Esophagus squamous epithelium (tissue), 5 donors: ENCODE measurements at places on chromosomes 4 and X.

- no peak for DNase-seq
Observed at GRCh38 chr4:55159851-55160250, 34.5 kb upstream of the KDR start.

- no peak for DNase-seq
Observed at GRCh38 chr4:184548648-184549341, 74.4 kb upstream of the IRF2 start.

DNA sequence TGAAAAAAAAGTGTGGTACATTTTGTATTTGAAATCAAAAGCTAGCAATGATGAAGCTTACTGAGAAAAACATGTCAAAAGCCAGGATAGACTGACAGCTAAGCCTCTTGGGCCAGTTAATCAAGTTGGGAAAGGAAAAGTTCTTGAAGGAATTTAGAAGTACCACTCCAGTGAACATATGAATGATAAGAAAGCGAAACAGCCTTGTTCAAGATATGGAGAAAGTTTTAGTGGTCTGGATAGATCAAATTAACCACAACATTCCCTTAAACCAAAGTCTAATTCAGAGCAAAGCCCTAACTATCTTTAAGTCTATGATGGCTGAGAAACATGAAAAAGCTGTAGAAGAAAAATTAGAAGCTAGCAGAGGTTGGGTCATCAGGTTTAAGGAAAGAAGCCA is 268.3 kb downstream of the PDHA2 start:
- no peak for DNase-seq

DNA sequence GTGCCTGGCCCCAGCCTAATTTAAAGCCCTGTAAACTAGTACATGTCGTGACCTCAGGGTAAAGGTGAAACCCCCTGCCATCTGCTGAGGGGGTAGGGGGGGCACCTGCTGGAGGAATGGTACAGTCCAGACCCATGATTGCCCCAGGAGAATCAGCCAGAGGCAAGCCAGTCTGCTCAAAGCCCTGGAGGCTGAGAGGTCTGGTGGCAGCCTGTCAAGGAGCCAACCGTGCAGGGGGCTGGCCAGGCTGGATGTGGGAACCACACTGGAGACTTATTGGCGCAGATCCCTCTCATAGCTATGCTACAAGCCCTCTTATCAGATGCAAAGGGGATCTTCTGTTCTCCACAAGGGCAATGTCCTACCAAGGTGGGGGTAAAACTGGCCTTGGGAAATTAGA is 31.4 kb upstream of the PJA1 start:
- DNase-seq: no peak

DNA sequence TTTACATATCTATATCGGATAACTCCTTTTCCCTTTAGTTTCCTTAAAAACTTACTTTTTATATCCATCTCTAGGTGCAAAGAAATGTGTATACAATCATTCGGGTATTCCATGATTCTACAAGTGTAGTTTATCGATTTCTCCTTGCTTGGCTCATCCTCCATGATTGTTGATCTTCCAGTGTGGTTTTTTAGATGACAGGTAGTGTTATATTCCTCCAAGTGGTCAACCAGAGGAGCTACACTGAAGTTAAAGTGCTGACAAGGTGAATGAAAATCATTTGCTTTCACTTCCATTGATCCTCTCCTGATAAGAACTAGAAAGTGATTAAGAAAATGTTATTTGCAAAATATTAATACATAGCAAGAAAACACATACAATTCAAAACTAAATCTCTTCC is 38.5 kb downstream of the TMEM156 start:
- DNase-seq: no peak

- DNase-seq: no peak
Observed at GRCh38 chr4:168380290-168380689, 61.7 kb upstream of the DDX60 start.

GRCh38 chrX:10577853-10578252 is 42.5 kb downstream of the MID1 start:
- no peak for DNase-seq

DNA sequence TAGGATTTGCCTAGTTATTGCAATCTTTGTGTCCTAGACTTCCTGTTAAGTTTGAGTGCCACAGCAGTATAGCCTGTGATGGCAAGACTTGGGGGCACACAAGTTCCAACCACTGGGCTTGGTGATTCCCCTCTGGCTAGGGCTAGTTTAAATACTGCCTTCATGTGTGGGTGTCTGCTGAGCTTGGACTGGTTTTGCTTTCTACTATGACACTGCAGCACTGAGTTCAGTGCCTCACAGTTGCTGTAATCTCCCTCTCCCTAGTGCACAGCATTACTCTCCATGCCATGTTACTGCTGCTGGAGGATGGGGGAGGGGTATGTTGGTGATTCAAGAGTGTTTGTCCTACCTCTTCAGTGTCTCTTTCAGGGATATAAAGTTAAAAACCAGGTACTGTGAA is 379.6 kb downstream of the IL15 start:
- DNase-seq: no peak

GRCh38 chr4:22869235-22869634 is 176.5 kb downstream of the GBA3 start:
- no peak for DNase-seq

DNA sequence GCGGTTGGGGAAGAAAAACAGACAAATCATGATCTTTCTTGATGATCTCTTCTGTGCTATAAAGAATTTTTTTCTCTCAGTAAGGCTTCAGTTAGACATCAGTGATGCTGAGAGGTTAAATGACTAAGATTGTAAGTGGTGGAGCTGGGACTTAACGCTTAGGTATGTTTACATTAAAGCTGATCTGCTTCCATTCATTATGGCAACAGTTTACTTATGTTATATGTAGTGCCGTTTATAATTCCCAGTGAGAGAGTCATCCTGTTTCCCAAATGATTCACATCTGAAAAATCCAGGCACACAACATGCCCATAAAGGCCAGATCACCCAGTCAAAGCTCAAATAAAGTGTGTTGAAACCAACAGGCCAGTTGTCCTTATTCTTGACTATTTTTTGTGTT is 50.1 kb downstream of the CENPVL3 start:
- DNase-seq: no peak

- no peak for DNase-seq
Observed at GRCh38 chrX:76029385-76029784, 143.5 kb upstream of the PBDC1 start.

DNA sequence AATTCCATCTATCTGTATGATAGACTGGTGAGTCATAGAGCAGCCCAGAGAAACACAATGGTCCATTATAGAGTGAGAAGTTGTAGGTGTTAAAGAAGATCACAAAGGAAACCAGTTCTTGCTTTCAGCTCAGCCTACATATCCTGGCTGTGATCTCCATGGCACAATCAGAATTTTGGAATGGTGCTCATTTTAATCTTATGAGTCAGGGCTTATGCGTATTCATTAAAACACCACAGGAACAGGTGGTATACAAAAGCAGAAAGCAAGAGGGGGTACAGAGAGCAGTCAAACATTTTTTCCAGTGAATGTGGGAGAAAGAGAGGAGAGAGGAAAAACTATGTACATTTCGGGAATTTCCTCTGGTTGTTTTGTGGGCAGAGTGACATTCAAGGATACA is 126.9 kb downstream of the MFAP3L start:
- no peak for DNase-seq

- DNase-seq: no peak
Observed at GRCh38 chrX:19237901-19238300, 105.8 kb upstream of the PDHA1 start.

DNA sequence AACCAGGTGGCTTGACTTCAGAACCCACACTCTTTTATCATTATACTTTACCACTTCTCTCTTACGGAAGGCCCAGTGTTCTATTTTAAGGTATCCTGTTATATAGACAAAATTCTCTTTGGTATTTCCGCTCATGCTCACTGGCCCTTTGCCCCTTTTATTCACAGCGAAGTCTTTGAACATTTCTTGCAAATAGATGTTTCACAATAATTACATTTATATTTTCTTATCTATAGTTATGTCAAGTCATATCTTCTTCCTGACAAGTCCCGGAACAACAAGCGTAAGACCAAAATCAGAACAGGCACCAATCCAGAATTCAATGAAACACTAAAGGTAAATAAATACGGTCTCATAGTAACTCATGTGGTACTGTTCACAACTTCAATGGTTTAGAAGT is 102.0 kb downstream of the SYTL5 start:
- no peak for DNase-seq

GRCh38 chr4:8698341-8699062 is 105.9 kb downstream of the CPZ start:
- DNase-seq: no peak

DNA sequence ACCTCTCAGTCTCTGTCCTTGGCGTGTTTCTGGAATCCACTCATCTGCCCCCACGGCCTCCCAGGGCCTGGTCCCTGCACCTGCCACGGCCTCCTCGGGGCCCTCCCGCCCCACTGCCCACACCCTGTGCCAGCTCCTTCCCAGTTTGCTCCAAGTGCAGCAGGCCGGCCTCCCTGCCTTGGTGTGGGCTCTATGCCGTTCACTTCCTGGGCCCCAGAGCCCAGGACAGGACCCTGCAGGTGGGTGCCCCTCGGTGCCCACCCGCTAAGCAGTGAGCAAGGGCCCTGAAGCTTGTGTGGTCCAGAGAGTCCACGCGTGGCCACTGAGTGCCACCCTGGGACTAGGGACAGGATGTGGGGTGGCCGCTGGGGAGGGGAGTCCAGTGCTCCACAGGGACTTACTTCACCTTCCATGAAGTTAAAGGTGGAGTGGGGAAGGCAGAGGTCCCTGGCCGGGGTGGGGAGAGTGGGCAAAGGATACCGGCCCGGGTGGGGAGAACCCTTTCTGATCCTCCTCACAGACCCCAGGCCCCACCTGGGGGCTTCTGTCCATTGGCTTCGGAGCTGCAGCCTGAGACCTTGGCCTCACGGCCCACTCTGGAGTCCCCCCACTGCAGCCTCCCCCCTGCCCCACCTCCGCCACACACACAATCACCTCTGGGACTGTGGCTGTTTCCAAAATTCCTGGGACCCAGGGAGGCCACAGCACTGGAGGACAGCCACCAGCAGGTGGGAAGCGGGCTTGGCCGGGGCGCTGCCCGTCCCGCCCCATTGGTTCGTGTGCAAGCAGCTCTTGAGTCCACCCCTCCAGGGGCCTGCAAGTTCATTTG is 60.0 kb upstream of the NKX1-1 start:
- DNase-seq: no peak

- no peak for DNase-seq
Observed at GRCh38 chrX:625137-625691, 5.4 kb upstream of the SHOX start.

GRCh38 chrX:54208531-54208930 is 25.5 kb upstream of the FAM120C start:
- no peak for DNase-seq

DNA sequence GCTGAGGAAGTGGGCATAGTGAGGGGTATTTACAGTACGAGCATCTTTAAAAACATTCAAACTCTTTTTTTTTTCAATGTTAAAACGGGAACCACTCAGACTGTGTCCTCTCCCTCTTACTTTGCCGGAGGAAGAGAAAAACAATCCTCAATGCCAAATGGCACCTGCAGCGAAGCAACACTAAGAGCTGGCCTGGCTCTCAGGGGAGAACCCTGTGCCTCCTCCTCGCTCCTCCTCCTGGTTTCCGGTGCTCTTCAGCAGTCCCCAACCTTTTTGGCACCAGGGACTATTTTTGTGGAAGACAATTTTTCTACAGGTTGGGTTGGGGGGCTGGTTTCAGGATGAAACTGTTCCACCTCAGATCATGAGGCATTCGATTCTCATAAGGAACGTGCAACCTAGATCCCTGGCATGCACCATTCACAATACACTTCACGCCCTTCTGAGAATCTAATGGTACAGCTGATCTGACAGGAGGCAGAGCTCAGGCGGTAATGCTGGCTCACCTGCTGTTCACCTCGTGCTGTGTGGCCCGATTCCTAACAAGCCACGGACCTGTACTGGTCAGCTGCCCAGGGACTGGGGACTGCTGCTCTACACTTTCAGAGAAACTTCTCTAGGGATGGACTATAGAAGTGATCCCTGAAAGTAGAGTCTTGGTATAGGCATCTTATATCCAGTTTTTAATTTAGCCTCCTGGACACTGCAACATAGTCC is 404.1 kb downstream of the RAPGEF2 start:
- no peak for DNase-seq

DNA sequence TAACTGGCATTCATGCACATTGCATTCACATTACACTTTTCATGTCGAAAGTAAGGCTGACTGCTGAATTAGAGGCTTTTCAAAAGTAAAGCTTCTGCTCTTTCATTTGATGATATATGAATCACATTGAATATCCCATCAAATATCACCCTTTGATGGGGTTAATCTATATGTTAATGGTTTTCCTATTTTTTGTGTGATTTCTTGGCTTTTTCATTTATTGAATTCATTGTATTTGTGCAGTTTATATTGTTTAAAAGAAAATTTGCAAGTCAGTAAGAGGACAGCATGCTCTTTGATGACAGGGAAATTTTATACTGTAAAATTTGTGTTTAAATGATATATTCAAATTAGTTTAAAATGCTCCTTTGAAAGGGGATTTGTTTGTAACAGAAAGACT is 344.1 kb downstream of the PCDH10 start:
- DNase-seq: no peak

- no peak for DNase-seq
Observed at GRCh38 chr4:53208753-53209152, 157.1 kb downstream of the SCFD2 start.

DNA sequence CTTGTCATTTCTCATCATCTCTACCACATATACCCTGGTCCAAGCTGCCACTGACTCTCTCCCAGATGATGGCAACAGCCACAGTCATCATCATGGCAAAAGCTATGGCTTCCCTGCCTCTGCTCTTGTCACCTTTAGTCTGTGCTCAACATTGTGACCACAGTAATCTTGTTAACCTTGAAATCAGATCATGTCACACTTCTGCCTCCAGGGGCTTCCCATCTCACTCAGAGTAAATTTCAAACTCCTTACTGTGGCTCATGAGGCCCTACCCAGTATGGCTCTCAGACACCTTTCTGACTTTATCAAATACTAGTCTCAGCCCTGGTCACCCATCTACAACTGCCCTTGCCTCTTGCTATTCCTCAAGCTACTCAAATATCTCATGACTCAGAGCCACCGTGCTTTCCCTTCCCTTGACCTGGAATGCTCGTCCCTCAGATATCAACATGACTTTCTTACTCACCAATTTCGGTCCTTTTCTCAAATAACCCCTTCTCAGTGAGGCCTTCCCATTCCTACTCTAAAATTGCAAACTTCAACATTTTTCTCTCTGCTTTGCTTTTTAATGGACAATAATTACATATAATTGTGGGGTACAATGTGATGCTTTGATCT is 41.1 kb upstream of the STIM2 start:
- no peak for DNase-seq

- no peak for DNase-seq
Observed at GRCh38 chr4:183905593-183906488, 734 bp downstream of the STOX2 start.
